ENCODE measurements at places on chromosomes 4 and X.

DNA sequence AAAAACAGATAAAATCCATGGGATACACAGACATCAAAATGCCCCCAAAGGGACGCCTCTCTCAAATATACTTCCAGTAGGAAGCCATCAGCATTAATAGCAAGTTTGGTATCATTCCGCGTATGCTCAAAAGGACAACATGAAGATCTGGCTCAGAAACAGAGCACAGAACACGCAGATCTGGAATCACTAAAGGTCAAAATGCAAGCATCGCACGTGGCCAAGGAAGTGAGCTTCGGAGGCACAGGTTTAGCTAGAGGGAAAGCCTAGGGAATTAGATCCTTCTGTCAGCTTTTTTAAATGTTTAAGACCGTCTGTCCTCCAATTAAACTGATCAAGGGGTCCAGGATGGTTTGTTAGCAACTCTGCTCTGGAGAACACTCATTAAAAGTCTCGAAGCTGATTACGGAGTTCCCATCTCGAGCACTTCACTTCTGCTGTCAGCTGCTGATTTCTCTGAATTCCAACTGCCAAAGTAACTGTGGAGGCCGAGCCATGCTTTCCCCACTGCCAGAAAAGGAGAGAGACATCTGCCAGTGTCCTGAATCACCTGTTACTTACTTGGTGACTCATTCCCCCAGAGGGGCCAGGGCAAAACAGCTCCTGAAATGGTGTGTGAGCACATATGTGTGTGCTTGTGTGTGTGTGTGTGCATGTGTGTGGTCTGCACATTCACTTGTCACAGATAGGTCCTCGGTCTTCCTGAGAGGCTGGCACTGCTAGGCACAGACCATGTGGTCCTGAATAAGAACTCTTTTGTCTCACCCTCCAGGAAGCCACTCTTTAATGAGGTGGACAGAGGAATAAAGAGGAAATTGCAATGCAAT, 177.7 kb upstream of the PPARGC1A start:
- DNase-seq = no peak

DNA sequence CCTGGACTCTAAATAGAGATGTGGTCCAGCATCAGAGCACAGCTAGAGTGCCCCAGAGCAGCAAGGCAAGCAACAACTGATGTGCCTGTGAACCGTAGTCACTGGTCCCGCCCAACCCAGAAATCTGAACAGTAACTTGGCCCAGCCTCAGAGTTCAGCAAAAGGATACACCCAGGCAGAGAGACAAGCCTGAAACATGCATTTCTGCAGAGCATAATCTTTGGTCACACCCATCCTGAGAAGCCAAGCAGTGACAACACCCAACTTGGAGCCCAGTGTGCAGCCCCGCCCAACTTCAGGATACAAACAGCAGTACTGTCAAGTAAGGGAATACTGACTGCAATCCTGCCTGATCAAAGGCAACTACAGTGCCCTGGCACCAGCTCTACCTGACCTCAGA, 78.9 kb downstream of the CCDC160 start:
- no peak for DNase-seq

- no peak for DNase-seq
These were observed 105.6 kb downstream of the APOOL start for GRCh38 chrX:85109235-85109634.

DNA sequence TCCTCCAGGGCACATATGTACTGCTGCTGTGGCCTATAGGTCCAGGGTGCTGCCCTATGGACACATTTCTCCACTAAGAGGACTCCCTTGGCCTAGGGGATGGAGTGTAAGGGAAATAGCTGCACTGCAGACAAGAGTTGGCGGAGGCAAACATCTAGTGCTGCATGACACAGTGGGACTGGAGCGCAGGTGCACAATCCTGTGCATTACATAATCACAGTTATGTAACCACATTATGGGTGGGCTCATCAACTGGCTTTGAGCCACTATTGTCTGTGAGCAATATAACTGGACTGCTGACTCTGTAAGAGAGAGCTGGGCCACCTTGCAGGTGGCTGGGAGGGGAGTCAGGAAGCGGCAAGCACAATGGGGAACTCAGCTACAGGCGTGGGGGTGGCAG, 3.2 kb upstream of the TIGD2 start:
- no peak for DNase-seq

DNA sequence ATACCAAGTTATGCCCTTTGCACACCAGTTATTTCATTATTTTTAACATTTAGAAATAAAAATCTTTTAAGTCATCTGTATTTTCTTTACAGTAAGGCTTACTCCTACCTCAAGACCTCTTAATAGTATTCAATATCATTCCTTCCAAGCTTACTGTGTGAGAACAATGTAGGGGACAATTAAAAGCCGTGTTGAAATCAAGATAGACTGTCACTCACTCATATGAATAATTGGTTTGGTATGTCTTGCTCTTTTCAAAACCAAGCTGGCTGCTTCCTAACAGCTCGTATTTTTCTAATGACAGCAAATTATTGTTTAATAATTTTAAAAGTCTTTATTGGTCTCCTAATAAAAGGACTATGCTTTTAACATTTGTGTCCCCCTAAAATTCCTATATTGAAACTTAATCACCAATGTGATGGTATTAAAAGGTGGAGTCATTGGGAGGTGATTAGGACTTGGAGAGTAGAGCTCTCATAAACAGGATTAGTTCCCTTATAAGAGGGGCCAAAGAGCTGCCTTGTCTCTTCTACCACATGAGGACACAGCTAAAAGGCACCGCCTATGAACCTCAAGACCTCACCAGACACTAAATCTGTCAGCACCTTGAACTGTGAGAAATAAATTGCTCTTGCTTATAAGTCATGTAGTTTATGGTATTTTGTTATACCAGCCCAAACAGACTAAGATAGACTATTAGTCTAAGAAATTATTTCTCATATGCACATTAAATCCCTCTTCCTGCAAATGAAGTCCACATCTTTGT, 4.1 kb downstream of the ABCB7 start:
- no peak for DNase-seq

GRCh38 chrX:18698737-18699650, 8.5 kb upstream of the PPEF1 start:
- no peak for DNase-seq

GRCh38 chr4:88196013-88196365, 37.5 kb upstream of the ABCG2 start:
- DNase-seq = no peak

- DNase-seq = no peak
These were observed 52.7 kb downstream of the TMEM164 start for GRCh38 chrX:110055616-110056015.

GRCh38 chr4:158767451-158767850, 1.4 kb upstream of the FNIP2 start:
- no peak for DNase-seq

DNA sequence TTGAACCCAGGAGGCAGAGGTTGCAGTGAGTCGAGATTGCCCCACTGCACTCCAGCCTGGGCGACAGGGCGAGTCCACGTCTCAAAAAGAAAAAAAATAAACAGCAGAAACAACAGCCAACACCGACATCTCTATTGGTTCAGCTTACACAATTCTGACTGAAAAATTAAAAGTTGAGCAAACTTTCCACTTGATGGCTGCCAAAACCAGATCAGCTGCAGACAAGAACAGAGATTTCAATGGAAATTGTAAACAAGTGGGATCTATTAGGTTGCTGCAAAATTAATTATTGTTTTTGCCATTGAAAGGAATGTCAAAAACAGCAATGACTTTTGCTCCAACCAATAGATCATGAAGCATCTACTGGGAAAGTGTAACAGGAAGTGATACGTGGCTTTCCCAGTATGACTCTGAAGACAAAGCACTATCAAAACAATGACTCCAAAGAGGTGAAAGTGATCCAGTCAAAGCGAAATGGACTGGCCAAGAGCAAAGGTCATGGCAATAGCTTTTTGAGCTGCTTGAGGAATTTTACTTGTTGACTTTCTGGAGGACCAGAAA, 26.3 kb downstream of the UPF3B start:
- DNase-seq = peak; percentile 65

DNA sequence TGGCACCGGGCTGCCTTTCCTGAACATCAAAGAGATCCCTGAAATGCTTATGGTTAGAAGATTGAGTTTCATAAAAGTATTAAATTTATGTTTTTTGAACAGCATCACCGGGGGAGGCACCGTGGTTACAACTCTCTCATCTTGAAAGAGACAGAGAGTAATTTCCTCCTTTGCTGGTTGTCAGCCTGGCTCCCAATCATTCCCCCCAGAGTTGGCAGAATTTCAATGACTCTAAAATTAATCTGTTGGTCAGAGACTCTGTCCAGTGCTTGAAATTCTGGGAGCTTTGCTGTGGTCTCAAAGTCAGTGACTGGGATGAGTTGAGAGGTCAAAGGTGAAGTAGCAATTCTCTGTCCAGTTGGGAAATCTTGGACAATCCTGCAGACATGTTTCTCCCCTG, 135.9 kb downstream of the RAB28 start:
- no peak for DNase-seq

DNA sequence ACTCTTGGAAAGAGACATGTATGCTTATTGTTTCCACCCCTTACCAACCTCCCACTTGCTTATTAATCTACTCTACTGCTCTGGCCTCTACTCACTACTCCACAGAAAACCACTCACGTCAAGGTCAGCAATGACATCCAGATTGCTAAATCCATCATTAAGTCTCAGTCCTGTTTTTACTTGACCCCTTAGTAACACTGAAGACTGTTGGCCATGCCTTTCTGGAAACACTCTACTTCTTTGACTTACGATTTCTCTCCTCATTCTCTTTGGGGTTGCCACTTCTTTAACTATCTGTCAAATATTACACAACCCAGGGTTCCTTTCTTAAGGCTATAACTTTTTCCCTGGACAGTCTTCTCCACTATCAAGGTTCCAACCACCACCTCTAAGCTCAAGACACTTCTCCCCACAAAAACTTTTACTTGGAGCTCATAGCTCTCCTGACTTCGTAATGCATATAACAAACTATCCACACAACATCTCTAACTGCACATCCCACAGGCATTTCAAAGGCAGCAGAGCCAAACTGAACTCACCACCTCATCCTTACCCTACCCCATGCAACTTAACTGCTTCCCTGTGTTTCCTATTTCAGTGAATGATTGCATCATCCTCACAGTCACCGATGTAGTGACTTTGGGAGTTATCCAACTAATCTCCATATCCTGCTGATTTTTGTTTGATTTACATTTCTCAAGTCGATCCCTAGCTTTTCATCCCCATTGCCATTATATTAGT, 15.8 kb upstream of the MAGEA4 start:
- DNase-seq = no peak

DNA sequence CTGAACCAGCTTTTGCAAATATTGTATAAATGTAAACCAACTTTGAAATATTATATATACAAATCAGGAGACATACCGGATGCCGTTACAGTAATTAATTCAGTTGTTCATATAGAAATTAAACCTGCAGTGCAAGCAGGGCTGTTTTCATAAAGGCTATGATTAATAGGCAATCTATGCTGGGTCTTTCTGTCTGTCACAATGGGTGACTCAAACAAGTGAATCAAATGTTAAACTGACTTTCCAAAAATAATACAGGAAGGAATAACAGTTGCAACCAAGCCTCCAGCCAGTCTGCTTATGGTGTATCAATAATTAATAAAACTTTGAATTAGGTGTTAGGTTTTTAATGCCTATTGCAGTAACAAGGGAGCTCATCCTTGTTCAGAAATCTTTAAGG, 43.9 kb downstream of the GABRB1 start:
- no peak for DNase-seq

GRCh38 chrX:72347366-72347765, 41.7 kb upstream of the CITED1 start:
- no peak for DNase-seq

DNA sequence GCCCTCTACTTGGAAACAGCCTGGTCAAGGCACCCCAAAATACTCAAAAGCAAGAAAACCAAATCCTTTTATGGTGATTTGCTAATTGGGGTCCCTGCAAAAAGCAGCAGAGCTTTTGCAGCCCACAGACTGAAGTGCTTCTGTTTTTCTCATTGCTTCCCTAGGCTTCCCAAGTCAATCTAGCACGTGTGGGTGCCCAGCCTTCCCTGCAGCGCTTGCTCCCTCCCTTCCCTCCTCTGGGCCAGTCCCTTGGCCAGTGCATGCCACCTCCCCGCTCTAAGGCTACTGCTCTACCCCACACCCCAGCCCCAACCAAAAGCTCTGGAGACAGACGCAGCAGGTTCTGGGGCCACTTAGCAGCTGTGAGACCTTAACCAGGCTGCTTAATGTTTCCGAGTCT, 53.6 kb downstream of the ANAPC4 start:
- no peak for DNase-seq

DNA sequence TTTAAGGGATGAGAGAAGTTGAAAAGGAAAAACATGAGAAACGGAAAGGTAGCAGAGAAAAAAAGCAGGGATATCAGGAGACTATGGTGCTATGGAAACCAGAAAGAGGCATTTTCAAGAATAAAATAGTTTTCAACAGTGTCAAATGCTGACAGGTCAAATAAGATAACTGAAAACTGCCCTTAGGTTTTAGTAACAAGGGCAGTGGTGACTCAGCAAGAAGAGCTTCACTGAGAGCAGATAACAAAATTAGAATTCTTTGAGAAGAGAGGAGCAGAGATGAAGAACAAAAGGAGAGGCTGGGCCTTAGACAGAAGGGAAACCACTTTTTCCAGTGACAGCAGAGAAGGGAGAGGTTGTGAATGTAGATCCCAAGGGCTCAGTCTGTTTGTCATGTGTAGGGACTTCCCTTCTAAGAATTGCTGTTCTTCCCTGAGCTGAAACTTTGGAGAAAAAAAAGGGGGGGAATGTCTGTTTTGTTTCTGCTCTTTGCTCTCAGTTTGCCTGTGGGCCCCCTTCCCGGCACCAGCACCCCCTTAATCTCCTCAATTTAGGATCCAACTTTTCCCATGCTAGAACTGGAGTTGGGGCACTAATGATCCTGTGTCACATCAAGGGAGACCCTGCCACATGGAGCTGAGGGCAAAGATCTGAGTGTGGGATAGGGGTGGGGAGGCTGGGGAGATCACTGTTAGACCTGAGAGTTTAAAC, 26.8 kb upstream of the MAGEA10 start:
- no peak for DNase-seq

GRCh38 chr4:147772459-147772969, 40.6 kb downstream of the ARHGAP10 start:
- no peak for DNase-seq

DNA sequence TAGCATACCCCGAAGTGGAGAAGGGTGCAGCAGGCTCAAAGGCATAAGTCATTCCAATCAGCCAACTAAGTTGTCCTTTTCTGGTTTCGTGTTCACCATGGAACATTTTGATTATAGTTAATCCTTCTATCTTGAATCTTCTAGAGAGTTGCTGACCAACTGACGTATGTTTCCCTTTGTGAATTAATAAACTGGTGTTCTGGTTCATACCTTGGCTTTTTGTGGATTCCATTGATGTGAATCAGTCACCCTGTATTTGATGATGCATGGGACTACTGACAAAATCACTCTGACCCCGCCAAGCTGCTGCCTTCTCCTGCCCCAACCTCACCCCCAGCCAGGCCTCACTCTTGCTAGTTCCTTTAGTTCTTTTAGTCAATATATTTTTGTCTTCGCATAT, 32.7 kb downstream of the F9 start:
- DNase-seq = no peak

GRCh38 chrX:142238536-142238935, 33.4 kb upstream of the MAGEC2 start:
- DNase-seq = no peak
